ENCODE measurements at places on chromosomes 1 and 21.
A peak's percentile ranks its signal among the peaks of the same experiment; 100 is the strongest.

DNA sequence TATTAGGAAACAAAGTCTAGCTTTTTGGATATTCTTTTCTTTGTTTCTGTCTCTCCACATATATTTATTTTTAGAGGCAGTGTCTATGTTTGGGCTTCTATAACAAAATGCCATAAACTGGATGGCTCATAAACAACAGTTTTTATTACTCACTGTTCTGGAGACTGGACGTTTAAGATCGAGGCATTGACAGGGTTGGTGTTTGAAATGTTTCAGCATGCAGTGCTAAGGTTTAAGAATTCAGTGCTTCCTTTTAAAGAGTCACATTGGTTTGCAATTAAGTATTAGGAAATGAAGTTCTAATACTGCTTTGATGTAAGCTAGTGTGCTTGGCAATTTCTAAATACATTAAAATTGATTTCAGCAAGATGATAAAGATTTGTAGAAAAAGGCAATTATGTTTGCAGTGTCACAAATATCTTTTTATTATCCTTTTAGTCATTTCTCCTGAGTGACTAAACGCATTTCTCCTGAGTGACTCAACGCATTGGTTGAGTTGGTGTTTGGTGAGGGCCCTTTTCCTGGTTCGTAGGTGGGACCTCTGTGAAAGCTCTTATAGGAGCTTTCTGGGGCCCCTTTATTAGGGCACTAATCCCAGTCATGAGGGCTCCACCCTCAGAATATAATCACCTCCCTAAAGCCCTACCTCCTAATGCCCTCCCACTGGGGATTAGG lies 317.0 kb downstream of the USP25 start:
- DNase-seq: no peak

- DNase-seq: no peak
Measured at GRCh38 chr1:106700211-106700610, 356.3 kb upstream of the PRMT6 start.

DNA sequence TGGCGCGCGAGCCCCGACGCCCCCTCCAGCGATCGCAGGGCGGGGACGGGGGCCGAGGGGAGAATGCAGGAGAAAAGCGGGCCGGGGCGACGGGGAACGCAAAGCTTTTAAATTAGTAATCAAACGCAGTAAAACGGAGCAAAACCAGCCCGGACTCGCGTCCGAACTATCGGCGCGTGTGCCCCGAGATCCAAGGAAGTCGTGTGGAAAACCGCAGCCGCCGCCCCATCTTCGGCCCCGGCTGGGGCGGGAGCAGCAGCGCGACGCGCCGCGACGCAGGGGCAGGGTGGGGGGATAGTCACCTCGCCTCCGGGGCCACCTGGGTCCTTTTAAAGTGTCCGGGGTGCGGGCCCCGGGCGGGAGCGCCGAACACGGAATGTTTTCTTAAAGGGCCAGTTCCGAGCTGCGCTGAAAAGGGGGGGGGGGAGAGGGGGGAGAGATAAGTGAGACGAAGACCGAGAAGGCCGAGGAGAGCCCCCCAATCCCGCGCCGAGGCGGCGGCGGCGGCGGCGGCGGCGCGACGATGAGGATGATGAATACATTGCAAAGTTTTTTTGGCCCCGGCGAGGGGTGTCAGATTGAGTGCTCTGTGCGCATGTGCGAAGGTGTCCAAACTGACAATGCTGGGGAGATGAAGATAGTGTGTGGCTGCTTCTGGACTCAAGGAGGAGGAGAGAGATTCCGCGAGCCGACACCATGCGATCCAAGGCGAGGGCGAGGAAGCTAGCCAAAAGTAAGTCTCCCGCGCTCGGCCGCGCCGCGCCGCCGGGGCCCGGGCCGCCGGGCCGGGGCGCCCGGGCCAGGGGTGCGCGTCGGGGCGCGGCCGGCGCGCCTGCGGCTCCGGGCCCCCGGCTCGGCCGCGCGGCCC lies at the start of gene PRDM16:
Gene PRDM16, plus strand, starts transcription at position 640 of the 868 bp plus-strand sequence. Its CDS starts 57 bp downstream, at position 697.
- no peak for DNase-seq

DNA sequence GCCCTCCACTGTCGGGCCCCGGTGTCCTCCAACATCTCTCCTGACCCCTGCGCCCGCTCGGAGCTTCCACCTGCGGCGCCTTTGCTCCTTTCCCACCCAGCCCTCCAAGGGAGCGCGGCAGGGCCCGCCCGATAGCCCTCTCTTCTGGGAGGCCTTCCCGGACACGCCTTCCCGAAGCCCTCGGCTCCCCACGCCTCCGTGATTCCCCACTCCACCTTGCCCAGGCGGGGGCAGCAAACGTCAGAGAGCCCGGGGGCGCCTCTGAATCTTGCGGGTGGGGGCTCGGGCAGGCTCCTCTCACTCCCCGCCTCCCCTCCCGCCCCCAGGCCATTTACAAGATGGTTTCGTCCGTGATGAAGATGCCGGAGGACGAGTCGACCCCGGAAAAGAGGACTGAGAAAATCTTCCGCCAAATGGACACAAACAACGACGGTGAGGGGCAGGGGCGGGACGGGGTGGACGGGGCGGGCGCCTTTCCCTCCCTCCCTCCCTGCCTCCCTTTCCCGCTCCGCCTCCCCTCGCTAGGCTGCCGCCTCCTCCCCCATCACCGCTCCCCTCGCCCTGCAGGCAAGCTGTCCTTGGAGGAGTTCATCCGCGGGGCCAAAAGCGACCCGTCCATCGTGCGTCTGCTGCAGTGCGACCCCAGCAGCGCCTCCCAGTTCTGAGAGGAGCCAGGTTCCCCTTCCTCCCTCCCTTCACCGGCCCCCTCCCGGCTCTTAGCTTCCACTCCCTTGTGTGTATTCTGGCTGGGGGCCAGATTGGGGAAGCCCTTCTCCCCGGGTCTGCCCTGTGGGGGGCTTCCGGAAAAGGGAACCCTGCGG lies 7.1 kb downstream of the HPCA start:
- peak; percentile 62 for DNase-seq

GRCh38 chr1:3135744-3136455 lies 66.9 kb downstream of the PRDM16 start:
- DNase-seq: no peak

DNA sequence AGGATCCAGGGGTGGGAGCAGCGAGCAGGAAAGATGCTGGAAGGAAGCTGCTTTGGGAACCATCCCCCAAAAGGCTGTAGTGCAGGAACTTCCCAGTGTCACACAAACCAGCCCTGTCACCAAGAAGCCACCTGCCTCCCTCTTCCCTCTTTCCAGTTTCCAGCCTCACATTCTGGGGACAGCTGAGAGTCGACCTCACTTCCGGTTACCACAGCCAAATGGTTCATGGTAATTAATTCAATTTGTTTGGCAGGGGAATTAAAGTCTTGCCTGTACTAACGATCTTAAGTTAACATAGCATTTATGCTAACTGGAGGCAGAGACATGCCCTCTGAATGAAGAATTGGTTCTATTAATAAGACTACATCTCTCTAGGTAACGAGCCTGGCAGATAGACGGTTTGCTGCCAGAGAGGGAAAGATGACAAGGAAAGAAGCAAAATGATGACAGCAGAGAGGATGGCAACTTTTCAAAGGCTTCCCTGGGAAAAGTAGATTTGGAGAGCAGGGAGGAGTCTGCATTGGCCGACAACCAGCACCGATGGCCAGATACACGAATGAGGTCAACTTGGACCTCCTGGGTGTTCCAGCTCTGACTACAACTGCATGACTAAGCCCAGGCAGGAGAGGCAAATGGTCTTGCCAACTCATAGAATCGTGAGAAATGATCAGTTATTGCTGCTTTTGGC lies 64.1 kb downstream of the TMCO4 start:
- peak; percentile 74 for DNase-seq
